ENCODE measurements at places on chromosomes 2 and 18.

DNA sequence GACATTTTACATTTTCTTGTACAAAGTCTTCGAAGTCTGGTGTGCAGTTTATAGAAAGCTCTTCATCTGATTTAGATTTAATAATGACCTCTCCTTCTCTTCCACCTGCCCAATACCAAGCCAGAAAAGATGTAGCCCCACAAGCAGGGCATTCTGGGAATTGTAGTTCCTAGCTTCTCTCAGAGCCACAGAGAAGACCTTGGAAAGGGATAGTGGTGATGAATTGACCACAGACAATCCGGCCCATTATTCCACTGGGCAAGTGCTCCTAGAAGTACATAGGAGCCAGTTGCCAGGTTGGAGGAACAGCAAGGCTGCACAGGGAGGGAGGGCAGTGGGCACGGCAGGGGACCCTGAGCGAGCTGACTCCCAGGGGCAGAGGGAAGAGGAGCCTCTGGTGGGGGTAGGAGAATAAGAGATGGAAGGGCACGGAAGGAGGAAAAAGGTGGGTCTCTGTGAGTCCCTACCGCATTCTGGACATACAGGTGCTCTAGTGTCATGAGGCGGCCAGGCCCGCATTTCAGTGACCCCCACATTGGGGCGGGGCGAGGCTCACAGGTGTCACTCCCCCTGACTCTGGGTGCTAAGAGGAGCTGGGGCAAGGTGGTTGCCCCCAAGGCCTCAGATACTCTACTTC is 152.5 kb upstream of the HAAO start:
- no peak for DNase-seq

GRCh38 chr2:160165081-160165480 is 35.0 kb downstream of the ITGB6 start:
- no peak for DNase-seq

- no peak for DNase-seq
Observed at GRCh38 chr2:240435457-240435947, at the start of gene GPC1. GPC1 (plus strand) TSS chr2:240435663; CDS start chr2:240435919, 256 bp downstream.

DNA sequence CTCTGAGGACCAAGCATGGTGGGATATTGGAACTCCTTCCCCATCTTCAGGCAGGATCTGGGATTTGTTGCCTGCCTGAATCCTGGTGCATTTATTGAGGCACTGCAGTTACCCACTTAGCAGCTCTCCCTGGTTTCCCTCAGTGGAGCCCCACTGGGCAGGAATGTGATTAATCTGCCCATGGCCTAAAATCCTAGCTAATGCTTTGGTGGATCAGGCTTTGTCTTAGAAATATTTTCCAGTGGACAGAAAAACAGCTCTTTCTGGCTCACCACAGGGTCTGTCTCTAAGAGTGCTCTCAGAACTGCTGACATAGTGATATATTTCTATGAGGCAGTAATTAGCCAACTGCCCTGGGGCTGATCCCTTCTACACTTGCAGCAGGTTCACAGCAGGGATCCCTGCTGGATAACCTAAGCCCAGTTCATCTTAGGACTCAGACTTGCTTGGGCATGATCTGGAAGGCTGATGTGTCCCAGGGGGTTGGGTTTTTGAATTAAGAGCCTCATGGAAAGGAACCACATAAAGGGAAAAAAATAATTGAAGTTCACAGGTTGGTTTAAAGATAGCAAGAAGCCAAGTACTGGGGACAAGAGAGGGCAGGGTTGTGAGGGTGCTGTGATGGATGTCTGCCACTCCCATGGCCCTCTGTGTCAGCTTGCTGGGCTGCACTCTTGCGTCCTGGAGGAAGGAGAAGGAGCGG is 44.3 kb upstream of the ZDBF2 start:
- peak; percentile 34 for DNase-seq

DNA sequence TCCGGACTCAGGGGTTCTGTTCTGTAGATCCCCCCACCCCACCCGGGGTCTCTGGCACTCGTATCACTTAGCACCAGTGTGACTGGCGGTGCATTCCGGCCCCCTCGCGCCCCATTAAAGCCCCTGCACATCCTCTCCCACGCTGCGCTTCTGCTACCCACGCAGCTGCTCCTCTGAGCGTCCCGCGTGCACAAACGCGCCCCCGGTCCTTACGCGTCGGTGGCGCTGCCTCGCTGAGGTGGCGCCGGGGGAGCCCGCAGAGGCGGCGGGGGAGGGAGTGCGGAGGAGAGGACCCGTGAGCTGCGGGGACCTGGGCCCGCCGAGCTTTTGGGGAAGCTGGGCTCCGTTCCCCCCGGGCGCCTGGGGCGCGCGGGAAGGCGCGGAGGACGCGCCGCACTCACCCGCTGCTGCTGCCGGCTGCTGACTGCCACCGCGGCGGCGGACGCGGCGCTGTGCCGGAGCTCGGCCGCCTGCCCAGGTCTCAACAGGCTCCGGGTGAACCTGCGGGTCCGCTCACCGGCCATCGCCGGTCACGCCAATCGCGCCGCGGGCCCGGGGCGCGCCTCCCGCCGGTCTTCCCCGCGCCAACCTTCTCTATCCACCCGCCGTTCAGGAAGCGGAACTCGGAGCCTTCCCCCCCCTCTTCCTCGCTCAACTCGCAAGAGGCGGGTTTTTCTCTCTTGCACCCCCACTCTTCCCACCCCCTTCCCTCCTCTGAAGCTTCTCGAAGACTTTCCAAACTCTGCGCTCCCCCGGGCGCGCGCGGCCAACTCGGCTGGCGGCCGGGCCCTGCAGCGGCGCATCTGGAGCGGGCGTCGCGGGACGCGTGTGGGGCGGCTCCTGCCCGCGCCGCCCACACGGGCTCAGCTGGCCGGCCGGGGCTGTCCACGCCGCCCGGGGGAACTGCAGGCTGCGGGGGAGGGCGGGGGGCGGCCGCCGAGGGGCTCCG is at the start of gene DOCK10:
Gene DOCK10 (minus strand): TSS at position 618 of the 949 bp plus-strand sequence. CDS start 94 bp downstream, at position 524.
- DNase-seq: no peak

- no peak for DNase-seq
Observed at GRCh38 chr2:64462940-64463700, 9.2 kb downstream of the LGALSL start.

DNA sequence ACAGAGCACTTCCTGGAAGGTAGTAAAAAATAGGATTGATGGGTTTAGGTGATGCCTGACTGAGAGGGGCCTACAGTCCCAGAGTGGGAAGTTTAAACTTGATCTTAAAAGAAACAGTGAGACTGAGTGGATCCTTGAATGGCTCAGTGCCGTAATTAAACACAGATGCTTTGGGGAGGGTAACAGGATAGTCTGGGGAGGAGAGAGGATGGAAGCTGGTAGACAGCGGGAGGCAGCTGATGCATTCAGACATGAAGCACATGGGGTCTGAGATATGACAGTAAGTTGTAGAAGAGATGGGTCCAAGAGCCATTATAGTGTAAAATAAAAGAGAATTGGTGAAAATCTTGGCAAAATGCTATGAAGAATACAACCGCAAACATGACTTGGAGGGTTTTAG is 54.4 kb downstream of the AOX1 start:
- DNase-seq: no peak

GRCh38 chr18:13096232-13096631 is 105.1 kb downstream of the CEP192 start:
- DNase-seq: no peak

GRCh38 chr2:98729652-98730051 is 1.3 kb downstream of the MGAT4A start:
- no peak for DNase-seq

GRCh38 chr2:88680916-88681315 is 10.6 kb upstream of the RPIA start:
- no peak for DNase-seq

DNA sequence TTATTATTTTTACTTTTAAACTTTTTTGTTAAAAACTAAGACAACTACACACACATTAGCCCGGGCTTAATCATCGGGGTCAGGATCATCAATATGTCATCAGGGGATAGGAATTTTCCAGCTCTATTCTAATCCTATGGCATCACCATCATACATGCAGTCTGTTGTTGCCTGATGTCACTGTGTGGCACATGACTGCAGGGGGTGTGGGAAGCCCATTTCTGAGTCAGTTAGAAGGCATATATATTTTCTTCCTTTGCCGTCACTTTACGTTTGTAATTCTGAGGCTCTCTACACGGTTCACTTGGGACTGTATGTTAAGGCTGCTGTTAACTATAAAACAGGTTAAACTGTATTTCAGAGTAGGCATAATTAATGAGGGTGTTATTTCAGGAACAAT is 144.4 kb upstream of the ITGA6 start:
- DNase-seq: no peak

DNA sequence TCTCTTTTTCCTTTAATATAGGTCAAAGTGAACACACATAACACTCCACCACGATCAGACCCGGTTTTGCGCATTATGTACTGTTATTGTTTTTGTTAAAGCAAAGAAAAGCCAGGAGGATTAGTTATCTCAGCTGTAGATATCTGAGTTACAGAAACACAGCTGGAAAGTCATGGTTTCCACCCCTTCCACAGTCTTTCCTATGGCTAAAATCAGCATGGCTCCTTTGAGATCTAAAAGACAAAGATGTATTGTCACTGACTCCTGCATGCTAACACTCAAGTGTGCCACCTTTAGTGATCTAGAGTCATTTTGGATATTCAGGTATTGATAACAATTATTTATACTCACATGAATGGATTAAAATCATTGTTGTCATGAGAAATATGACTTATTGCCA is 260.0 kb downstream of the FIGN start:
- no peak for DNase-seq

GRCh38 chr2:56715683-56716082 is 531.9 kb downstream of the CCDC85A start:
- no peak for DNase-seq

GRCh38 chr18:37243741-37244140 is 321.9 kb downstream of the CELF4 start:
- DNase-seq: no peak

DNA sequence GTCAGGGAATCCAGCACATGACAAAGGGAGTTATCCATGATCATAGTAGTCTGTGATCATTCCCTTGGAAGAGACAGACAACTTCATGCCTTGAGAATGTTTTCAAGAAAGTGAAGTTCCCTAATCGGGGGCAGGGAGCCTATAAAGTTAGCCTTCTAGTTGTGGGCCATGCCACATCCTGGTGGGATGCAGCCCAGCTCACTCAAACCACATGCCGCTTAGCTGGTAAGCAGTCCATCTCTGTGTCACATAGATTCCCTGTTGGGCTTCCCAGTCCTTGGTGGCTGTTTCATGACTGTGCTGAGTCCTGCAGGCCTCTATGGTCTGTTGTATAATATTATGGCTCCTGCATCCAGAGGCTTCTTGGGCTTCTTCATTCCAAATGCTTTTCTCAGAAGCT is 11.4 kb upstream of the ARHGAP25 start:
- no peak for DNase-seq

DNA sequence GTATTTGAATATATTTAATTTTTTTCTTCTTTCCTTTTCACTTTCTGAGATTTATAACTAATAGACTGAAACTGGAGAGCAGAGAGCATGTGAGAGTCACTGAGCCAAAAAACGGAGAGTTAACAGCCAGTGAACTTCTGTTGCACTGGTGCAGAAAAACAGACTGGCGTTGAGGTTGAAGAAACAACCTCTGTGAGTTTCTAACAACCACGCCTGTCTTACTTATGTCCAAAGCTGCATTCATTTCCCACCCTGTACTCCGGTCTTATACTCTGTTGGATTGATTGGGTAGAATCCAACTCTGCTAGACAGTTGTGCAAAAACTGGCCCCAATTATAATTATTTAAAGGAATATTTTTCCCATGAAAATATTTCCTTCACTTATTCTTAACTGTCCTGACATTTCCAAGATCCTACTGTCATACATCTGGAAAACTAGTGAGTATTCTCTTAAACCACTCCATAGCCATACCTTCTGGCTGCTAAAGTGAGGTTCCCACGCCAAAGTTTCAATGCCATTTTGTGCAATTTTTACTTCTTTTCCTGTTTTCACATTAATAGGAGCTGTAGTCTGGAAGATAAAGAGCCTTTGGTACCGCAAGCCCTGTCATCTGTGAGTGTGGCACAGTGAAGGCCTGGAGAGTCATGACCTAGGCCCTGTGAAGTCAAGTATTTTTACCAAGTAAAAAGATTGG is 9.4 kb downstream of the CYP1B1 start:
- no peak for DNase-seq

DNA sequence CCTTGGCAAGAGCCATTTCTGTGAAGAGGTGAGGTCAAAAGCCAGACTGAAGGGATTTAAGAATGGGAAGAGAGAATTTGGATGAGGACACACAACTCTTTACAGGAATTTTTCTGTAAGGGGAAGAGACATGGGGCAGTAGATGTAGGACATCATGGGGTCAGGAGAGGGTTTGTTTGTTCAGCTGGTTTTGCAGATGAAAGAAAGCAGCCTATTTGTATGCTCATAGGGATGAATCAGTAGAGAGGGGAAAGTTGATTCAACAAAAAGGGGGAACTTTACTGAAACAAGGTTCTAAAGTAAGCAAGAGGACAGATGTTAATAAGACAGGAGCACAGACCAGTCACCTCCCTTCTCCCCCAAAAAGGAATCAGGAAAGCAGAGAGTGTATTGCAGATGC is 11.2 kb downstream of the SCG2 start:
- DNase-seq: no peak

- DNase-seq: no peak
Observed at GRCh38 chr2:192469612-192470011, 274.9 kb upstream of the TMEFF2 start.

GRCh38 chr2:186612026-186612425 is 22.2 kb downstream of the ITGAV start:
- DNase-seq: no peak

- DNase-seq: no peak
Observed at GRCh38 chr2:160043265-160043664, 19.1 kb downstream of the PLA2R1 start.

- peak; percentile 14 for DNase-seq
Observed at GRCh38 chr18:76259096-76259495, 235.9 kb downstream of the ZNF516 start.

DNA sequence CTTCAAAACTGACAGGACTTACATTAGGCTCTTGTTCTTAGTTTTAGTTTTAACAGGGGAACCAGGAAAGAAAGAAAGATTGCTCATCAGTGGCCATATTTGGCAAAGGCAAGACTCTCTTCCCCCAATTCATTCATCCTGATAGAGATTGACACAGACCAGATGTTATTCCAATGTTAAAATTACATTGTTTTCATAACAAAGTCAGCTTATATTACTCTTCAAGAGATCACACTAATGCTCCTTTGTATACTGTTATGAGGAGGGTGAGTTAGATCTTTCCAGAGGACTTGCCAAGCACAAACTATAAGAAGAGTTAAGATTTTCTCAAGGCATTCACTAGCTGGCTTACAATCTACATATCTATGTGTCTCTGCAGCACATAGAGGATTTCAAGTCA is 252.1 kb downstream of the SLC8A1 start:
- no peak for DNase-seq

- DNase-seq: no peak
Observed at GRCh38 chr2:60569680-60570111, 16.2 kb upstream of the BCL11A start.

DNA sequence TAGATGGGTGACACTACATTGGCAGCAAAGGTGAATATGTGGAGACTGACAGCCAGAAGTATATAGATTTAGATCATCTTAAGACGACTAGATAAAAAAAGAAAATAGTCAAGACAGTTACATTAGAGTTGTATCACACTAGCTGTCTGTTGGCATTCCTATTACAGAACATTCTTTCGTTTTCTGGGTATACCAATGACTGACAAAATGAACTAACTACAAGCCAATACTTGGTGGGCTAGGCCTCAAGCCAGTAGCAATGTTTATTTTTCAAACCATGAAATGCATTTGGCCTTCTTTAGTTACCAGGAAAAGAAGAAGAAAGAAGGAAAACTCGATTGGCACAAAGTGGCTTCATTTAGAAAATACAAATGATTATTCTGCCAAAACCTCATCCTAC is 944.9 kb upstream of the ZEB2 start:
- DNase-seq: no peak
